ENCODE measurements at places on chromosomes 5 and 9.

DNA sequence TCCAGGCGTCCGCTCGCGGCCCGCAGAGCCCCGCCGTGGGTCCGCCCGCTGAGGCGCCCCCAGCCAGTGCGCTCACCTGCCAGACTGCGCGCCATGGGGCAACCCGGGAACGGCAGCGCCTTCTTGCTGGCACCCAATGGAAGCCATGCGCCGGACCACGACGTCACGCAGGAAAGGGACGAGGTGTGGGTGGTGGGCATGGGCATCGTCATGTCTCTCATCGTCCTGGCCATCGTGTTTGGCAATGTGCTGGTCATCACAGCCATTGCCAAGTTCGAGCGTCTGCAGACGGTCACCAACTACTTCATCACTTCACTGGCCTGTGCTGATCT, 294 bp downstream of the ADRB2 start:
- DNase-seq = no peak

GRCh38 chr5:111655169-111655924, 101.6 kb downstream of the NREP start:
- no peak for DNase-seq

GRCh38 chr9:131791542-131792254, 51.8 kb upstream of the RAPGEF1 start:
- DNase-seq = no peak

- DNase-seq = no peak
Measured at GRCh38 chr5:140347360-140347759, 957 bp upstream of the HBEGF start.

GRCh38 chr5:74477761-74478160, 162.8 kb downstream of the ENC1 start:
- DNase-seq = no peak

DNA sequence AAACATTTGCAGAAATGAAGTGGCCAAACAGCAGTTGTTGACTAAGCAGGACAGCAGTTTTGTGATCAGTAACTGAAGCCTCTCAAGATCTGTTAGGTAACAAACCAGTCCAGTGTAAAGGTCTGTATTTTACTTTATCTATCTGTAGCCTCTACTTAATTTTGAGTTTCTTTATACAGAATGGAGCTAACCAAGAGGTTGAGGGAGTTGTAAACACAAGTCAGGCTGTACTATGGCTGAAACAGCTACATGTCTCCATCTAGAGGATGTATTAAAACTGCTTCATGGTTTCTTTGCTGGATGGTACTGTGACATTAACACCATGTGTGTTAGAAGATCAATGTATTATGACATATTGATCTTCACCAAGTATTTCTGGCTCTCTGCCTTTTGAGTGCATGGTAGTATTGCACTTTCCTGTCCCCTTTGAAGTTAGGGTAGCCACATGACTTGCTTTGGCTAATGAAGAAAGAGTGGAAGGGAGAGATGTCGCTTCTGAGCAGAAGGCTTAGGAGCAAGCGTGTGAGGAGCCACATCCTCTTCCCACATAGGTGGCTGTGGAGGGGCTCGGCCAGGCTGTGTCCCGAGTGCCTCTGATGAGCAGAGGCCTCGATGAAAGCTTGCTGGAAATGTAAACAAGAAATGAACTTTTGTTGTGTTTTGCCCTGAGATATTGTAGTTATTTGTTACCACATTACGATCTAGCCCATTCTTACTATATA, 105.6 kb upstream of the PCA3 start:
- no peak for DNase-seq

- DNase-seq = no peak
Measured at GRCh38 chr5:119327018-119327417, 28.8 kb upstream of the TNFAIP8 start.

DNA sequence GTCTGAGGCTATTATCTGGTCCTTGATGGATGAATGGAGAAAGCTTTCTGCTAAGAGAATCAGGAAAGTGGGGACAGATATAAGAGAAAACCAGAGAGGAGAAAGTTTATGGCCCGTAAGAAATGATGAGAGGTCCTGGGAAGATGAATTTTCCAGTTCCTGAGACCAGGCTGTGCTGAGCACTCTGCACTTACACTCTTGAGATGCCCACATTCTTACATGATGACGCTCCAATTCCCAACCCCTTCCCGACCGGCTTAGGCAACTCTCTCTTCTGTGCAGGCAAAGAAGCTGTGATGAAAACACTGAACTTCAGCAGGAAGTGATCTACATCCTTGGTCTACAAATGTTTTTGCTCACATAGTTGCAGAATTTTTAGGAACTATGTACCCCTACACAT, 417.0 kb downstream of the ARHGEF28 start:
- DNase-seq = no peak

DNA sequence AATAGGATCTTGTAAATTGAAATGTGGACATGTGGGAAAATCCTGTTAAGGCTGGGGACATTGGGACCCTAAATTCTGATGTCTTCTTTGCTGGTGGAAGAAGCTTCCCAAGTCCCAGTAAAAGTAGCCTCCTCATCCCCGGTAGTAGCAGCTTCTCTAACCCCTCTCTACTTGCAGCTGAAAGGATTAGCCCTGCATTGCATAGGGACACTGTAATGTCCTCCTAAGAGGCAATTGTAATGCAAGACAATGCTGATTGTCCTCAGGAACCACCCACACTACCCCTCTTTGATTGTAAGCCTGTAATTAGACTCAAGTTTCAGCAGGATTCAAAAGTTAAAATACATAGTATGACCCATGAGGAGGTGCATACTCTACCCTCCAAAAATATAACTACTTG, 1938.4 kb upstream of the C9orf72 start:
- DNase-seq = no peak

DNA sequence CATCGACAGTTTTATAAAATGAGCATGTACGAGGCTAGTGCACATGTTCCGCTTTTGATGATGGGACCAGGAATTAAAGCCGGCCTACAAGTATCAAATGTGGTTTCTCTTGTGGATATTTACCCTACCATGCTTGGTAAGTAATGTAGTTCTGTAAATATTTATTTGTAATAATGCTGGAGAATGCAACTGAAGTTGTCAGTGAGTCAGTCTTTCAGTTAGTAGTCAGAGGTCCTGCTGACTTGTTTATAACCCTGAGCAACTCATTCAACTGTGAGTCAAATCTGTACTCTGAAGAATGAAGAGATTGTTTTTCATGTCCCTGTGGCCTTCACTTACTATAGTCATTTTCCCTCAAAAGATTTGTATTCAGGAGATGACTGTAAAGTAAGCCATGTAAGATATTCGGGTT, 28.4 kb upstream of the GPR150 start:
- no peak for DNase-seq

All from CD4-positive, alpha-beta T cell treated with Interferon gamma for 1 hour (primary cell).